ENCODE measurements at places on chromosomes 5 and 9.

DNA sequence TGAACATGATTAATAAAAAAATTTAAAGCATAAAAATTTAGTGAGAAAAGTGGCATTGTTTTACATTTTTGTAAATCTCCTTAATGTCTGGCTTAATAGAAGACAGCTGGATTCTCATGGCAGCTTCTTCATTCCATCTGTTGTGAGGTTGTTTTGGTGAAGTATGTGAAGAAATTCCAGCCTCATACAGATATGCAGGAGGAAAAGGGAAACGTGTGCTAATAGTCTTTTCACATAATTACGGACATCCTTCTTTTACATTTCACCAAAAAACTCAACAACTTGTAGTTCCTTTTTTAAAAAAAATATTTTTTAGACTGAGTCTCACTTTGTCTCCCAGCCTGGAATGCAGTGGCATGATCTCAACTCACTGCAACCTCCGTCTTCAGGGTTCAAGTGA is 46.9 kb downstream of the HACD4 start:
- no peak for DNase-seq

DNA sequence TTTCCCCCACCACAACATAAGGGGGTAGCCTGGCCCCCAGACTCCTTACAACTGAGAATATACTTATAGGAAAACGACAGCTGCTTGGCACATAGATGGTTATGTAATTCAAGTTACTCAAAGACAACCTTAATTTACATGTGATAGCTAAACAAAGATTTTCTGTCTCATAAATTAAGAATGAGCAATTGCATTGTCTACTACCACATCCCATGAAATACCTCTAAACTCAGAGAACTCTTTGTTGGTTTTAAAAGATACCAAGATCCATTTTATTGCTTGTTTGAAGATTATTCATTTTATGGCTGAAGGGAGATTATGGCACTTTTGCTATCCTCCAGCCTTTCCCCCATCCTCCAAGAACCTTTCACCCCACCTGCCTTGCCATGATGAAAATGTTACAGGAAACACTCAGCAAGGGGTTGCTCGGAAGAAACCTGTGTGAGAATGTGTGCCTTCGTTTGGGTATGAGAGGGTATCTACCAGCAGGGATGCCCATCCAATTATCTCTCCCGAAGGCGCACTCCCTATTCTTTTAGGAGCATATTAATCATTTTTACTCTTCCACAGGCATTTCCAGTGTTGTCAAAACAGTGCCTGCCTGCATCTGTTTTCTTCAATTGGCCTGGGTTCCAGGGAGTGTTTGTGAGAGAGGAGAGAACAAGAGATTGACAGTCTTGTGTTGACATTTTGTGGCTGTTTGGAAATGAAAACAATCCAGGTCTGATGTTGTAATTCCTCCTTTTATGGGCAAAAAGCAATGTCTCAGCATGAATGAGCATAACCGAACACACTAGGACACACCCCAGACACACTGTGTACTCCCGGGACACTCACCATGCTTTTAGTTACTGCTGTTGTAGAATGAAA is 208.0 kb upstream of the ANKRD55 start:
- no peak for DNase-seq

DNA sequence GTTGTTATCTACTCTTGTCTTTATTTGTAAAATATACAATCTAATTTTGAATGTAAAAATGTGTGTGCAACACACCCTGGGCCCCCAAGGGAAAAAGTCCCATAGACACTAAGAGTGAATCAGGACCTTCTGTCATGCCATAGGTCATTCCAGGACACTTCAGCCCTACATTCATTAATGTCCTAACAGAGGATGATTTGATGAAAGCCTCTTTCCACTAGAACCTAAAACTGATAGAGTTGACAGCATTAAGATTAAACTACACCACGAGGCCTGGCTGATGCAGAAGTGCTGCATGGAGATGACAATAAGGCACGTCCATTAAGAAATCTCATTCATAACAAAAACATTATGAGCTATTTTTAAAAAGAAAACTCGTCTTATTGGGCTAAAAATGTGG is 46.2 kb downstream of the FRMD3 start:
- no peak for DNase-seq

DNA sequence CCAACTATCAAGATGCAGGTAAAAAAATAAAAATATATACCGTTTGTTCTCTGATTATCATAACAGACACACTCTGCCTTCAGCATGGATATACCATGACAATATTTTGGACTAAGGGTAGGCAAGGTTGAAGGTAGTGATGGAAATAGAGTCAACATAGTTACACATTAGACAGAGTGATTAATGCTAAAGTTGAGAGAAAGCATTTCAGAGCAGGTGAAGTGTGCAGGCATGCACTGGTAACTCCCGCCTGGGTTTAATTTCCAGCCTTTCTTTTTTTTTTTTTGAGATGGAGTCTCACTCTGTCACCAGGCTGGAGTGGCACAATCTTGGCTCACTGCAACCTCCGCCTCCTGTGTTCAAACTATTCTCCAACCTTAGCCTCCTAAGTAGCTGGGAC is 458.5 kb downstream of the TLR4 start:
- DNase-seq, result no peak

DNA sequence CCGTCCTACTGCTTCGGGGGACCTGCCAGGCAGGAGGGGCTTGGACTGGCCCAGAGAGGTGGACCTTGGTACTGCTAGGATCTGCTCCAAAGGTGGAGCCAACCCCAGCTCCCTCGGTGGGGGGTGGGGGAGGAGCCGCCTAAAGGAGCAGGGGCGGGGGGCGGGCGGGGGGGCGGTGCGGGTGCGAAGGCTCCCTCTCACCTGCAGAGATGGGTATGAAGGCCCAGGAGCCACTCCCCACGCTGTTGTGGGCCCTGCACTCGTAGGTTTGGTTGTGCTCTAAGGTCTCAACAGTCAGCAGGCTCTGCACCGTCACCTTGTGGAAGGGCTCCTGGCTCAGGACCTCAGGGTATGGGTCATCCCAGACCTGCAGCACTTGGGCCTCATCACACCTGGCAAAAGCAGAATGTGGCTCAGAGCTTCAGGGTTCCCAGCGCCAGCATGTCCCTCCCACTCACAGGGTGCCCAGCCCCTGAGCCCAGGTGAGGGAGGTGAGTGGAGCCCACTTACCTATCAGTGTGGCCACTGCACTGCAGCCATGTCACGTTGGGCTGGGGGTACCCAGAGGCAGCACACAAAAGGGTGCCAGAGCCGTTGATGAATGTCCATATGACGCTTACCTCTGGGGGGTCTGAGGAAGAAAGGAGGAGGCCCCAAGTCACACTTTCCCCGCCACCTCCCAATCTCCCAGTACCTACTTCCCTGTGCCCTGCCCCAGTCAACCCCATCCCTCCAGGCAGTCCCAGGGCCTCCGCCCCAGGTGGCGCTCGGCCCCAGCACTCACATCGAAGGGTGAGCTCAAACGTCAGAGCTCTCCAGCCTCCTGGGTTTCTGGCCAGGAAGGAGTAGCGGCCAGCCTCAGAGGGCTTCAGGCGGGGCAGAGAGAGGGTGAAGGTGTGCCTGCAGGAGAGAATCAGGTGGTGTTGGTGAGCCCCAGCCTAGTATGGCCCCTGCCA is 16.4 kb downstream of the CSF1R start:
- DNase-seq, result no peak

- DNase-seq, result no peak
These were observed 54.0 kb downstream of the SPTLC1 start for GRCh38 chr9:92061184-92061583.

DNA sequence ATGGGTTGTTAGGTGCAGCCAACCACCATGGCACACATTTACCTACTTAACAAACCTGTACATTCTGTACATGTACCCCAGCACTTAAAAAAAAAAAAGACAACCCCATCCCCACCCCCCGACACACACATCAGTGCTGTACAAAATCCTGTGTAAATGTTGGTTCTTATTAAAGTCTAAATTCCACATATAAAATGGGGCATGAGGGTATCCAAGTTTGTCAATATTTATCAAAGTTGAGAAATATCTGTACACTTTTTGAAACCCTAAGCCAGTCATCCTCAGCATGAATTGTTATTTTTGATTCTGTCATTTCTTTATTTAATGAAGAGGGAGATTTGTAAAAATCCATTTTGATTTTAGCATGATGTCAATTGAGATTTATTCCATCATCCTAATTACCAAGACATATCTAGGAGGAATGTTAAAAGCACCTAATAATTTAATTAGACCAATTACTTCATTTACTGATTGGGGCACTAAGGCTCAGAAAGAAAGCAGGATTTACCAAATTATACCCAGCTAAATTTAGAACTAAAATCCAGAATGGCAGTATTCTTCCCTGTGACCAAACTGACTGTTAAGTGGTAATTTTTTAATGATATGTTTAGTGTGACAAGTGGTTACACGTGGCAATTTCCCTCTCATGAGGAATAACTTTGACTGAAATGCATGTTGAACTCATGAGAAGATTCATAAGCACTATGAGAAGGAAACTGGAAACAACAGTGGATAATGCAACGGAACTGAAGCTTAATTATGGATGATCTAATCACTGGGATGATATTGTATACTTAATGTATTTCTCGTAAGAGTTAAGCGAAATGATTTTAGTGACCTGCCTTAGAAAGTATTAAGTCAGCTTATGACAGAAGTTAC is 195.9 kb downstream of the SGCD start:
- DNase-seq, result no peak

DNA sequence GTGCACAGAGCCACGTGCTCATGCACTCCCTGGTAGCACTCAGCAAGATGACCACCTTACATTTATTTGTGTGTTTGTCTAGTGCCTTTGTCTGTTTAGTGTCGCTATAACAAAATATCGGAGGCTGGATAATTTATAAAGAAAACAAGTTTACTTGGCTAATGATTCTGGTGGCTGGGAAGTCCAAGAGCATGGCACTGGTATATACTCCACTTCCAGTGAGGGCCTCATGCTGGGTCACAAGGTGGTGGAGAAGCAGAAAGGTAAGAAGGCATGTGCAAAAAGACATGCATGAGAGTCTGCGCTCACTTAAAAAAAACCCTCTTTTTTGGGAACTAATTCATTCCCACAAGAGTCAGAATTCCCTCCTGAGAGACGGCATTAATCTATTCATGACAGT is 52.5 kb upstream of the BOD1 start:
- DNase-seq, result no peak

DNA sequence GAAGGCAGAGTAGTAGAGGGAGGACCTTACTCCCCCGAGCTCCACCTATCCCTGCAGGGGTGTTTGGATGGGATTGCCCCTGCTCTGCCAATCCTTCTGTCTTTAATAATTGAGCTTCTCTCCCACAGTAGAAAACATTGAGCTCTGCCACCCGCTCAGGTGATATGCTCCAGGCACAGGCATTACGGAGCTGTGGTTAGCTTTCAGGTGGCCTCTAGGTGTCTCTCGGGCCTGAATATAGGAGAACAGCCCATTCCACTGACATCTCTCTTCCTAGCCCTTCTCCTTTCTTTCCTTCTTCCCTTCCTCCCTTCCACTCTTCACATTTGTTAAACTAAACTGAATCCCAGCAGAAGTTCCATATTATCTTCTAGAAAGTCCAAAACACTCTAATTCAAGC is 203.4 kb downstream of the SYK start:
- DNase-seq, result no peak

GRCh38 chr5:59300930-59301329 is 592.6 kb downstream of the PDE4D start:
- no peak for DNase-seq

DNA sequence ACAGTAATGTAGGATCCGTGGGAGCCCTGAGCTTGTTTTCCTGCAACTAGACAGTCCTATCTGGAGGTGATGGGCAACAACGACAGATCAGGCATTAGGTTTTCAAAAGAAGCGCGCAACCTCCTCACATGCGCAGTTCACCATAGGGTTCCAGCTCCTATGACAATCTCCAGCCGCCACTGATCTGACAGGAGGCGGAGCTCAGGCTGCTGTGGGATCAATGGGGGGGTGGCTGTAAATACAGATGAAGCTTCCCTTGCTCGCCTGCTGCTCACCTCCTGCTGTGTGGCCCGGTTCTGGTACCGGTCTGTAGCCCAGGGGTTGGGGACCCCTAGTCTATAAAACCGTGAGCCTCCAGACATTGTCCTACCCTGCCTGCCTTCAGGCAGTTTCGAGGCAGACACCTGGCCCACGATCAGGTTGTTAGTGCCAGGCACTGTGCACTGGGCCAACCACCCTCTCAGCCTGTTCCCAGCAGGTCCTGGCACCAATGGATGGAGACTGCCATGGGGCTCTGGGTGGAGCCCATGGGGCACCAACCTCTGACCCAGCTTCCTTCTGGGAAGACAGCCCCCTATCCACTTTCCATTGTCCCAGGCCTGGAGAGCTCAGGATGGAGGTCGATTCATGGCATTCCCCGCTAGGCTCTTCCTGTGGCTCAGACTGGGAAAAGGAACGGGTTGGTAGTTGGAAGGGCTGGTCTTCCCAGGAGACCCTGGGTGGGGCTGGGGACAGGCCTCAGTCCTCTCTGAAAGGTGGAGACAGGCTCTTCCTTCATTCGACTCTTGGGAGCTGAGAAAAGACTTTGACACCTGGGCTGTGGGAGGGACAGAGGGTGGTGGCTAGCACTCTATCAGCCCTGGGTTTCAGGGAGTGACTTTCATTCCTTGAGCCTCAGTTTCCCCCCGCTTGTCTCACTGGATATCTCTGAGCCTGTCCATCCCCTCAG is 1.7 kb downstream of the ENDOG start:
- no peak for DNase-seq

- no peak for DNase-seq
These were observed 271.0 kb upstream of the ADRA1B start for GRCh38 chr5:159645179-159645846.

DNA sequence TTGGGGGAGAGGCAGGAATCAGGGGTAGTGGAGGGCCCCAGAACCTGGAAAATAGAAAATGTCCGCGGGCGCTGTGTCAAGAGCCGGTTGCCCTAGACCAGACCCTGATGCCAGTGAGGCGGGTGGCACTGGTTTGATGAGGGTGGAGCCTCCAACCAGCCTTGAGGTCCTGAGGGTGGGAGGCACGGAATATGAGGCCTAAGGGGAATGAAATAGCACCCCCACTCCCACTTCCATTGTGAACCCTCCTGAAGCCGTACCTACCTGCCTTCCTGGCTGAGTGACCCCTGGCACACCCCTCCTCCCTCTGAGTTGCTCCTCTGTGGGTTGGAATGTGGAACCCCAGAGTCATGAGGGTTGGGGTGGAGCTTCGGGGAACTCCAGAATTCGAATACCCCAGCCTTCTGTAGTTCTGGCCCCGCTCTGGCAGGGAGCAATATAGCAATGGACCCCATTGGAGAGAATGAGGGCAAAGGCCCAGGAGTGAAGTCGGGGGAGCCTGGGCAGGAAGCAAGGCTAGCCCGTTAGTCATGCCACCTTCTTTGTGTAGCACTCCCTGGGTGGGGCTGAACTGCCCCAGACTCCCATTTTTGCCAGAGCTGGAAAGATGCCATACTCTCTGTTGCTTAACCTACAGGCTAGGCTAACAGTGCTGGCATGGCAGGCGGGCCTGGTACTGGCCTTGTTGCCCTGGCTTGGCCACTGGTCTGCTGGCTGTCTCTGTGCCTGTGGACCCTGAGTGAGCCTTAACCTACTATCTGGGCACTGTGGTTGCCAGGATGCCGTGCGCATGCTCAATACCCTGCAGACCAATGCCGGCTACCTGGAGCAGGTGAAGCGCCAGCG is 1.0 kb downstream of the FPGS start:
- no peak for DNase-seq

GRCh38 chr5:10533226-10533625 is 30.6 kb upstream of the ANKRD33B start:
- no peak for DNase-seq
